DMS 273 treated with DMSO at 0.1 percent for 48 hours (cell line): ENCODE measurements at places on chromosomes 11 and 22.

- DNase-seq = no peak
Observed at GRCh38 chr22:48832592-48832991, 995.1 kb downstream of the BRD1 start.

- DNase-seq = no peak
Observed at GRCh38 chr11:32962016-32962415, 53.7 kb upstream of the DEPDC7 start.

DNA sequence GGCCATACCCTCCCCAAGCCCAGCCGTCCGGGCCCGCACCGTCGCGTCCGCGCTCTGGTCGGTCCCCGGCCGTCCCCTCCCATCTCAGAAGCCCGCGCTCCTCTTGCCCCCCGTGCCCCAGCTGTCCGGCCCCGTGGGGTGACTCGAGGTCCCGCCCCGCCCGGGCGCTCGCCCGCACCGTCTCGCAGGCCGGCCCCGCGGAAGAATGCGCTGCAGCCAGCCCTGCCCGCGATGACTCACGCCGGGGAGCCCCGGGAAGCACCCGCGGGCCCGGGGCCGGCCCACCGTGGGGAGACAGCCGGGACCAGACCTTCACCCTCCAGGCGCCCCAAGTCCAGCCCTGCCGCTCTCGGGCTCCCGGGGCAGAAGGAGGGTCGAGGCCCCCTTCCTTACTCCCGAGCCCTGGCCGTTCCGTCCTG lies 320 bp upstream of the PHLDA2 start:
- no peak for DNase-seq

DNA sequence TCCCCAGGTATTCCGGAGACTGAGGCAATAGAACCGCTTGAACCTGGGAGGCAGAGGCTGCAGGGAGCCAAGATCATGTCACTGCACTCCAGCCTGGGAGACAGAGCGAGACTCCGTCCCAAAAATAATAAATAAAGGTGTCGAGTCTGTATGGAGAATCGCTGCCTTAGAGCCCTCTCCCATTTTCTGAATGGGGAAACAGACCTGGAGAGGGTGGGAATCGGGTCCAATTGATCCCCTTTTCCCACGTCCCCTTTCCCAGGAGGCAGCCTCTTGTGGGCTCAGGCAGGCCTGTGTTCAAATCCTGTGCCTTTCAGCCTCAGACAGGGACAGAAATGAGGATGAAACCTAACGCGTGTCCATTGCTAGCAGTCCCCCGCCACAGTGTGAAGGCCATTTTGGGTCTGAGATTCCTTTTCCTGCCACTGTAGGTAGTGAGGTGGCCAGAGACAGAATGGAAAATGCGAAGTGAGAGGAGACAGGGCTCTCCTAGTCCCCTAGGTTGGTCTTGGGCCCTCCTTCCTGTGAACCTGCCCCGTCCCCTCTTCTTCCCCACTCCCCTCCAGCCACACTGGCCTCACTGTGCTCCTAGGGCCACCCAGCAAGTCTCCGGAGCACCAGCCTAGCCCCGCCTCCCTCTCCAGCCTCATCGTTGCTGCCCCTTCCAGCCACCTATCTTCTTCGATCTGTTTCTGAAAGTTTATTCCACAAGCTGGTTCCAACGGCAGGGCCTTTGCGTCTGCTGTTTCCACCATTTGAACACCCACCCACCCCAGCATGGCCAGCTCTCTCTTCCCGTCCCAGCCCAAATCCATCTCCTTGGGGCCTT lies 2.7 kb upstream of the POLDIP3 start:
- DNase-seq = no peak

GRCh38 chr22:38305471-38306448 lies 11.5 kb downstream of the CSNK1E start:
- no peak for DNase-seq

GRCh38 chr11:11531131-11531908 lies 90.5 kb downstream of the GALNT18 start:
- no peak for DNase-seq

DNA sequence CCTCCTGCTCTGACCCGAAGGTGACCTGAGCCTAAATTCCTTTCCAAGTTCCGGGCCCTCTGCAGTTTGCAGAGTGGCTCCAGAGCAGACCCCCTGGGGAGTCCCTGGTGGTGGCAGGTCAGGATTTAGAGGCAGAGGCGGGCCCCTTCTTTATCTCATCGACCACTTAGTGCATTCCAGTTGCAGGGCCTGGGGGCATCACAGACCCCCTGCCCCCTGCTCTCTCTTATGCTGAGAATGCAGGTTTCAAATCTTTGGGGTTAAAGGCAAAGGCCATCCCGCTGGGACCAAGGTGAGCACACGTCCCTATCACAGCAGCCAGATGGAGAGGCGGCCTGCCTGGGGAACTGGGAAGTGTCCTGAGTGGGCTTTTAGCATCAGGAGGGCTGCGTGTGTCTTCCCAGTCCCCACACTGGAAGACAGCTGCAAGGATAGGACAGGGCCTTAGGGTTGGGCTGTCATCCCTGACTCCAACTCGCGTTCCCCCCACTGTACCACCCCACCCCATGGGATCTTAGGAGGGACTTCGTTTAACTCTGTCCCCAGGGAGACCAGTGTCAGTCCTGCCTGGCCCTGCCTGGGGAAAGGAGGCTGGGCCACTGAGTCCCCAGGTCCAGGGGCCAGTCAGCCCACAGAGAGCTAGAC lies 11.3 kb downstream of the DERL3 start:
- no peak for DNase-seq

DNA sequence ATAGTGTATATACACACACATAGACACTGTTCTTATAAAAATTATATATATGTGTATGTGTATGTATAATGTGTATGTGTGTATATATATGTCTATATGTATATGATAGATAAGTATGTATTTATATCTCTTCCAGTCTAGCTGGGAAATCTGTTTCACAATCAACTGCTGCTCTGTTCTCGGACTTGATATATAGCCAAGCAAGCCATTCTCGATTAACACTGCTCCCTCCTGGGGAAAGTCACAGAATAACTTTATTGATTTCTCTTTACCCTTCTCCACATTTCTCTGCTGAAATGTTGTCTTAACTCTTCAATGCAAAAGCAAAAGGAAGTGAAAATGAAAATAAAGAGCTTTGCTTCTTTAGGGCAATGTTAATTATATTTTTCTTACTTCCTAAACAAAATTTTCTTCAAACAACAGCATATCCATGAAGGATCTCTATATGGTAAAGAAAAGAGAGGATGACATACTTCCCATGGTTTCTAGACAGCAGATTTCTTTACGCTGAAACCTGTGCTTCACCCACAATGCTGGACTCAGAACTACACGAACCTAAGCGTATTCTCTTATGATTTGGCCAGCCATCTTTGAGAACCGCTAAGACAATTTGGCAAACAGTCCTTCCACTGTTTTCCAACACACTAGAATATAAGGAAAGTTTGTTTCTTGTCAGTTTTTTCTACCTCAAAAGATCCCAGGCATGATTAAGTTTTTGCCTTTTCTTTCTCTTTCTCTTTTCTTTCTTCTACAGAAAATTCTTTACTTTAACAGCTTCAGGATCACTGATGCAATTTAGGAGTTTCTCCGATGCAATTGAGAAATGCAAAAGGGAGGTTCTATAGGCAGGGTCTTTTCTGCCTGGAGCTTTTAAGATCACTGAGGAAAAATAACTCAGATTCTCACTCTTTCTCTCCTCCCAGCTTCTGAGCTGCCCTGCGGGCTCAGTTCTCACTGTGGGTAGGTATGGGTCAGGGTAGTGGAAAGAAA lies 1.9 kb downstream of the BLID start:
- no peak for DNase-seq

DNA sequence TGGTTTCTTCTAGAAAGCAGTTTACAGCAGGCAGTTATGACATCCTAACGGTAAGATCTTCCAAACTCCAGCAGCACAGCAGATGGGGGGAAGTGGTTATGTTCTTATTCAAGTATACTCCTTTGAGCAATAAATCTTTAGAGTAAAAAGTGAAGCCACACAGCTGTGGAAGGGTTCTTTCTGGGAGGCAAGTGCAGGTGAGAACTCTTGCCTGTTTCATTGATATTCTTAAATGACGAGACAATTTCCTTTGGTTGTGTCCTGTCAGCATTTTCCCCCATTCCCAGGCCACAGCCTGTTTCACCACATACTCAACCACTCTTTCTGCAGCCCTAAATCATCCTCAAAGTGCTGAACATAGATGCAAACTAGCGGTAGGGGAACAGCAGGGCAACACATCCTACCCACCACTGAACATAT lies 207.3 kb upstream of the MTNR1B start:
- no peak for DNase-seq
